Fibroblast of skin of scalp (primary cell): ENCODE measurements at places on chromosomes 11 and 22.

- no peak for DNase-seq
Observed at GRCh38 chr22:46609175-46609690, 11.0 kb upstream of the GRAMD4 start.

- peak; percentile 46 for DNase-seq
Observed at GRCh38 chr11:10623797-10624761, 55.6 kb upstream of the LYVE1 start.

DNA sequence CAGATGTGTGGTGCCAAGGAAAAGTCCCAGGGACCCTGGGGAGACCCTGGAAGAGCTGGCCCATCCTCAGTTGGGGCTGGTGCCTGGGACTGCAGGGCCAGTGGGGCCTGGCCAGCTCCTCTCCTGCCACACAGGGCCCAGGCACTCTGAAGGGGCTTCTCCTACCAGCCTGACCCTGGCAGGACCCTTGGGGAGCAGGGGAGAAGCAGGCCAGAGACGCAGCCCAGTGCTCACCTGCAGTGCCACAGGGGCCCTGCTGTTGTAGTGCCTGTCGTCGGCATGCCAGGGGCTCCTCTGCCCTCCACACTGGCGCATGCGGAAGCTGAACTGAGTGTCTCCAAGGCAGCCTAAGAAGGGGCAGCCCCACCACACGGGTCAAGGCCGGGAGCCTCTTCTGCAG, 9.1 kb downstream of the DENND6B start:
- no peak for DNase-seq

DNA sequence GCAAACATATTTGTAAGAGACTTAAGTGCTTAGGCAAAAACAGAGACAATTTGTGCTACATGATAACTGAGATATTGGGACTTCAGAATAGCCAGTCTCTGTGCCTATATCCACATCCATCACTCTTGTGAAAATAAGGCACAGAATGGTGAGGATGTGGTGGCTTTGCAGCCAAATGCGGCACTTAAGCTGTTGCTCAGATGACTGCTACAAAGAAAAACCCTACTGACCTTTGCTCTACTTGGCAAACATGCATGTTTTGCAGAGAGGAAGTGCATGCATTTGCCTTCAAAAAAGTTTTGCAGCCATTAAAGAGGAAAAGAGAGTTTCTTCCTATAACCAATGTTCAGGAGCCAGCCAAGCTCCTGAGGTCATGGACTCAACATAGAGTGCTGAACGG, 675.0 kb upstream of the KIRREL3 start:
- peak; percentile 18 for DNase-seq

- DNase-seq: peak; percentile 99
Observed at GRCh38 chr11:66970807-66971442, 4.2 kb upstream of the C11orf86 start.

DNA sequence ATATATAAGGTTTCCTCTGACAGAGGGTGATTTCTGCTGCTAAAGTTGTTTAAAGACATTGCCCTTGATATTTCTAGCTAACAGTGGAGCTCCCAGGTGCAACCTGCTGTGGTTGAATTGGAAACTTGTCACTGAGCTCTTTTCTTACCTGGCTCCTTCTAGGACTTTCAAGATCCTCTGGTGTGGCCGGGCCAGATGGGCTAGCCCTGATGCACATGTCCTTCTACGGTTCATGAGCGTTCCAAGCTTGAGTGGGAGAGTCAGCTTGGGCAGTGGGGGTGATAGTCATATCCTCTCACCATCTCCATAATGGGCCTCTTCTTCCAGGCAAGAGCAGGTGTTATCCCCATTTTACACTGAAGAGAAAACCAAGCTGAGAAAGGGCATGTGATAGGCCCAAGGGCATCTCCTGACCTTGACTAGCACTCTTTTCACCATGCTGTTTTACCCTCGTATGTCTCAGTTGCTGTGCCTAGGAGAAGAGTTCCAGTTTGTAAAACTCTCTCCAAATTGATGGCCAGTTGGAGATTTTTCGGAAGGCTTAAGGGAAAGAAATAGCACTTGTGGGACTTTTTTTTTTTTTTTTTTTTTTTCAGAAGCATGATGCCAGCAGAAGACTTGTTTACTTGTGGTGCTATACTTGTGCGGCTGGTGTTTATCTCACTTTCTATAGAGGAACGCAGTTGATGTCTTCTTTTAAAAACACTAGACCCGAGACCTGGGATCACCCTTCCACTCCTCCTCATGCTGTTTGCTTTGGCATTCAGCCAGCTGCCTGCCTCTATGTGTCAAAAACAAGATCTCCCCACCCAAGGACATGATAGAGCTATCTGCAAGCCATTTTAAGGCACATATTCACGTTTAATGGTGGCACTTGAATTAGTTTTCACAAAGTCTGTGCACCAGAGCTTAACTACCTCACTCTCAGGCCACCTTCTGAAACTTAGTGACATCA, 32.6 kb downstream of the TEAD1 start:
- no peak for DNase-seq

DNA sequence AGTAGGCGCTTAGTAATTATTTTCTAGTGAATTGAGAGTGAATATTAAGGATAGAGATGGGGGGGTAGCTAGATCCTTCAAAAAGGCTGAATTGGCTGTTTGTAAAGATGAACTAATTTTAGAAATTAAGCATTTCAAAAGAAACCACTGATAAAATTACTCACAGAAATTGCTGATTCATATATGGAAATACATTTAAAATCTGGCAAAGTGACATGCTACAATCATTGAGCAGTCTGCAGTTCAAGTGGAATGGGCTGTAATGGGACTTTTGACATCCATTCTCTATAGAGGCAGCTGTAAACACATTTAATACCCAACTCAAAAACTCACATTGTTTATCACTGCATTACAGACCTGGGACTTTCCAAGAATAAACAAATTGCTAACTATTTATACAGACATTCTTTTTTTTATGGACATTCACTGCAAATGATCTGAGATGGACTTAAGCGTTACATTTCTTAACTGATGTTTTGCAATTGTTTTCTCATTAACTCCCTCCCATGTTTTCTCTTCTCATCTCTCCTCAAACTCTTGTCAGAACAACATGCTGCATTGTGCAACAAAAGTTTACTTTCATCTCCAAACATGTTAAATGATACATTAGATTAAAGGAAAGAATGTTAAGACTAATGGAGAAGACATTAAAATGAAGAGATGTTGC, 42.1 kb upstream of the MMP7 start:
- DNase-seq: no peak

DNA sequence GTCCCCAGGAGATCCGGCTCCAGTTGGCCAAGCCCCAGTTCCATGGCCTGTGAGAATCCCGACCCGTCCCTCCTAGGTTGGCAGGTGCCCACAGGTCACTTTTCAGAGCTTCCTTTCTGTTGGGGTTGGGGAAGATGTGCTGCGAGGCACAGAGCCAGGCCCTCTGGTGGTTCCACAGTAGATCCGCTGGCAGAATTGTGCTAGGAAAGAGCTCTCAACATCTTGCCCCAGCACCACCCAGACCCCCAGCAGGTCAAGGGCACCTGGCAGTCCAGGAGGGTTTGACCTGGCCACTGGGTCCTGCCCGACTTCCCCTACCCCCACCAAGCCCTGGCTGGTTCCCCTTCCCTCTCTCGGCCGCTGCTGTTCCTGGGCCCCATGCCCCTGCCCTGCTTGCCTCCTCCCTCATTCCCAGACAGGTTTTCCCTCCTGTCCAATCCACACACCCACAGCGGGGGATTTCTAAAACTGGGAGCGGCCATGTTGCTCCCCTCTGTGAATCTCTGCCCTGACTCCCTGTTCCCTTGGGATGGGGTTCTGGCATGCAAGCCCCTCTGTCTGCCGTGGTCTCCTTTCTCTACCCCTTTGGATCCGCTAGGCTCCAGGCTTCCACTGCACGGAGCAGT, 26.2 kb upstream of the GCAT start:
- DNase-seq: no peak

DNA sequence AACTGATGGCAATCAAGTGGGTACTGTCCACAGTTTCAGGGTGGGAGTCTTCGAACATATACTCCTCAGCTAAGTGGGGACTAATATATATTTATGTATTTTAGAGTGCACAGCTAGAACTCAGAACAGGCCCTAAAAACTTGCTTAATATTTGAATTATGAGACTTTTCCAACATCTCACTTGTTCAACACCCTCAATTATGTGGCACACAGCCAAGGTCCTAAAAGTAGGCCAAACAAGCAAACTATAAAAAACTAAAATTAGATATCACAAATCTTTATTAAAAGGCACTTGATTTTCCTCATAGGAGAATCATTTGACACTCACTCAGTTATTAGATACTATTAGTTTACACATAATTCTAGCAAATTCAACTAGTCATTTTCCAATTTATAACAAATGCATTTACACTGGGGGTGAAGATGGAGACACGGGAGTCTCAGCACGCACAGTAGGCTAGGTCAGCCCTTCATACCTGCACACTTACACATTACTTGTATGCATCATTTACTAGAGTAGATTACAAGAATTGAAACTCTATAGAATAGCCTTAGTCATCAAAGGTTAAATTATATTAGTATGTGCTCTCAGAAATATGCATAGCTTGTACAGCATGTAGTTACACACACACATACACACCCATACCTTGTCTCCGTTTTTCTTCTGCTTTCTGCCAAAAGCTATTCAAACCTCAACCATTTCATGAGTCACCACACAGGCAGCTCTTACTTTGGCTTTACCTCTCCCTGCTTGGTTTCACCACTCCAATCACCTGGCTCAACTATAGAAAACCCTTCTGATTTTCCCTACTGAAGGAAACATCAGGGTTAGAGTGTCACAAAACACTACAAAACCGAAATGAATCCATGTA, 171.5 kb downstream of the SBF2 start:
- peak; percentile 38 for DNase-seq

GRCh38 chr11:30855383-30856006, 269.3 kb upstream of the MPPED2 start:
- DNase-seq: peak; percentile 16

DNA sequence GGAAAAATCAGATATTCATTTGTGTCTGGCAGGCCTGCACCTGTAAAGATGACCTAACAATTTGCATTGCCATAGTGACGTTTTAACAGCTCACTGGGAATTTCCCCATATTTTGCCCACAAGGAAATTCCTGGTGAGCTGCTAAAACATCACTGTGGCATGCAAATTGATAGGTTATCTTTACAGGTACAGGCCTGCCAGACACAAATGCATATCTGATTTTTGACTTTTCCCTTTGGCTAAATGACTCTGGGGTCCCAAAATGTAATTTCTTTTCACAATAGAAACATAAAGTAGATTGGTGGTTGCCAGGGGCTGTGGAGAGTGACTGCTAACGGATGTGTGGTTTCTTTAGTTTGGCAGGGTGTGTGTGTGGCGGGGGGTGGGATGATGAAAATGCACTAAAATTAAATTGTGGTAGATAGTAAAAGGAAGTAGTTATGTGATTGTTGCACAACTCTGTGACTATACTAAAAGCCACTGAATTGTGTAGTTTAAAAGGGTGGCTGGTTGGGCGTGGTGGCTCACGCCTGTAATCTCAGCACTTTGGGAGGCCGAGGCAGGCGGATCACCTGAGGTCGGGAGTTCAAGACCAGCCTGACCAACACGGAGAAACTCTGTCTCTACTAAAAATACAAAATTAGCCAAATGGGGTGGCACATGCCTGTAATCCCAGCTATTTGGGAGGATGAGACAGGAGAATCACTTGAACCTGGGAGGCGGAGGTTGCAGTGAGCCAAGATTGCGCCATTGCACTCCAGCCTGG, 18.5 kb upstream of the FEZ1 start:
- DNase-seq: peak; percentile 14

DNA sequence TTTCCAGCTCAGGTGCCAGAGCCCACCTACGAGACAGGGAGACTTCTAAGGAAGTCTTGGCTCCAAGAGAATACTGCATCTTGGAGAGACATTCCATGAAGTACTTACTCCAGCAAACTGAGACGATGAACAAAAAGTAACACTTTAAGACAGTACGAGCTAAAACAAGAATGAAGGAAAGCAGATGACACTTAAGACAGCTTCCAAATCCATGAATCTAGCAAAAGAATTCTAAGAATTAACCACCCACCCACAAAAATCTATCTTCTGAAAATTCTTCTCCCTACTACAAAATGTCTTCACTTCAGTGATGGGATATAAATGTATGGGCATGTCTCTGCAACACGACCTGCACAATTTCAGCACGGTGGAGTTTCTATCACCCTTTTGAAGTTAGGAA, 132.9 kb downstream of the C11orf58 start:
- peak; percentile 60 for DNase-seq

GRCh38 chr11:93468290-93468689, 74.9 kb downstream of the SMCO4 start:
- DNase-seq: no peak
